Retinal pigment epithelial cell (primary cell): ENCODE measurements at places on chromosomes 5 and 9.

GRCh38 chr5:38697013-38697412 lies 140.6 kb upstream of the LIFR start:
- peak; percentile 27 for DNase-seq

DNA sequence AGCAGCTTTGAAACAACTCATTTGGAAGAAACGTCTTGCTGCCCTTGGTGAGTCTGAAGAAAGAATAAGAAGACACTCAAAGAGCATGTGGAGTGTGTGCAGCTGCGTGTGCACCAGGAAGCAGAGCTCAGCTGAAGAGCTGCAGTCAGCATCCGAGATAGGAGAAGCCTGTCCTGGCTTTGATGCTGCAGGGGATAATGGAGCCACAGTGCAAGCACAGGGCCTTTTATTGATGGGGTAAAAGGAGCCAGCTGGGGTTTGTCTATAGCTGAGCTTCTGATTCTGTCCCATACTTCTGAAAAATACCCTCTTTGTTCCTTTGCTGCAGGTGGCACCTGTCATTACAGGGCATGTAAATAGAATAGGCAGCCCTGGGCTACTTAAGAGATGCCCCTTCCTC lies 375.7 kb upstream of the ZNF462 start:
- no peak for DNase-seq

- DNase-seq = no peak
Measured at GRCh38 chr9:90070056-90070455, 465.2 kb downstream of the GADD45G start.

GRCh38 chr5:139461176-139461575 lies 1.4 kb downstream of the ECSCR start:
- no peak for DNase-seq

GRCh38 chr5:59180515-59180914 lies 597.6 kb downstream of the RAB3C start:
- DNase-seq = no peak

DNA sequence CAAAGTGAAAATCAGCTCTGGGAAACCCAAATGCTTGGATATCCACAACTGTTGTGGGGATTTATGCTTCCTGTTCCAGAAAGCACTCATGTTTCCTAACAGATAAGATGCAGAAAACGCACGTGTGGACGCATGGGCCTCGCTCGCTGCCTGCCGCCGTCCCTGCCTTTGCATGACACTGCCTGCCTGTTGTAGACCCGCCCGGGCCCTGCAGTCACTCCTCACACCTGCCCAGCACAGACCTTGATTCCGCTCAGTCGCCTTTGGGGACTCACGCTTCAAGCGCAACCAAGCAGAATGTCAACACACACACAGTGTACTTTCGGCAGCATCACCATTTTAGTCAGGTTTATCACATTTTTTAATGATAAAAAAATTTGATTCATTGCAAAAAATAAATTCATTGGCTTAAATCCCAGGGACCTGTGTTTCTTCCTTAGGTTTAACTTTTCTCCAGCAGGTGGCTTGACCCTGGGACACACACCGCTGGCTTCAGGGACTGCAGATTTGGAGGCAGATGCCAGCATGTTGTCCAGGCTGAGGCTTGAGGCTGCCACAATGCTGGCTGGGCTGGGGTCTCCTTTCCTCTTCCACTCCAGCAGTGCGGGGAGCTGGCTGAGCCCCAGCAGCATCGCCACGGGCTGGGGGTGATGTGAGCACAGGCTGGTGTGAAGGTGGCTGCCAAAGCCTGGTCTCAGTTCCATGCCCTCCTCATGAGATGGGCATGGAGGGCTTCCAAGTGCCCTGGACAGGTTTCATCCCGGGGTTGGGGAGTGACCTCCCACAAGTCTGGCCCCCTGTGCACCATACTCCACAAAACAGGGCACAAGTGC lies 416.9 kb upstream of the IRX4 start:
- no peak for DNase-seq

GRCh38 chr9:95477441-95477840 lies 39.3 kb downstream of the PTCH1 start:
- DNase-seq = no peak

DNA sequence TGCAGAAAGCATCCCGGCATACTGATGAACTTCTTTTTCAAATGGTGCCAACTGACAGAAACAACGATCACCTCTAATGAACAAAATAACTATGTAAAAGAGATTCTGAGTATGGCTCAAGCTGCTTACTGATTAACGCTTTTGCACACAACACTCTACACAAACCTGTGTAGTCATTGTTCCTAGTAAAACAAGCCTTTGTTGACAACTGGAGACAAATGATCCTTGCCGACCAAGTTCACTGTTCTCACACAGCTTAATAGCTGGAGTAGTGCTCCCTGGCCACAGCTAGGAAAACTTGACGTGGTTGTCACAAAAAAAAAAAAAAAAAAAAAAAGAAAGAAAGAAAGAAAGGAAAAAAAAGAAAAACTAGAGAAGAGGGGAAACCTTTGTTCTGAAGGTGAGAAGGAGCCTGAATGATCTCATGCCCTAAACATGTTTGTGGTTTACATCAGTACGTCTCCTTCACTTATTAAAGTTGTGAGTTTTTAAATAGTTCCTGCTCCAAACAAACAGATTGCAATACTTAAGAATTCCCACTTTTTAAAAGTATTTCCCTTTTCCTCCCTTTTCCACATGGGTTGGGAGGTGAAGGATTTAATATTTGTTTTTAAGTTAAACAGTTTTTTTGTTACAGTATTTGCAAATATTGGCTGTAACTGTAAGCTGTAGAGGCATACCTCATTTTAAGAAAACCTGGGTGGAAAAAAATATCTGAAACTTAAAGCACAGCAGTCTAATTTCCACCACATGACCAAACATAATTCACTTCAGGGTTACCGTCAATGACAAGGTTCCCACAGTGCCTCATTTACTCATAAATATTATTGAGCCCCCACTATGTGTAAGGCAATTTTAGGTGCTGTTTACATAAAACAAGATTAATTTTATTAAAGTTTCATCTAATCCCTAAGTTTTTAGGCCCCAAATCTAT lies 63.7 kb downstream of the GLIS3 start:
- DNase-seq = peak; percentile 91

DNA sequence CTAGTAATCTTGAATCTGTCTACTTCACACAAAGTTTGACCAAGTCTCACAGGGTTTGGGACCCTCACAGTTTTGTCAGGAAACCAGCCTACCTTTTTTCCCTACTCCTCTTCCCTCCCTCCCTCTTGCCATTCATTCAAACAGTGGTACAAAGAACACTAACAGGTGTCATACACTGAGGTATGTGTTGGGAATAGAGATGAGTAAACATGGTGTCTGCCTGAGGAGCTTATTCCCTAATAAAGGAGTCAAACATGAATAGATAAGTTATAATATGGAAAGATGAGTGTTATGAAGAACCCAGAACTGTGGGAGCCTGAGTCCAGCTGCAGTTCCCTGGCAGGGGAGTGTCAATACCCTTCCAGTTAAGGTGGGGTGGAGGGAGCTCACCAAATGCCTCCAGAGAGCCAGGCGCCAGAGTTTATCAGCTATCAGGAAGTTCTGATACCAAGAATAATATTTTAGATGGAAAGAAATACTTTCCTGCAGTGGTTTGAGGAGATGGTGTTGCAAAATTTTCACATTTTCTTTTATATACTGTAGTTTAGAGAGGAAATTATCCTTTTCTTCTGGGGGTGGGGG lies 183.4 kb upstream of the NR3C1 start:
- DNase-seq = no peak

GRCh38 chr9:134516464-134516863 lies 125.1 kb upstream of the COL5A1 start:
- no peak for DNase-seq

DNA sequence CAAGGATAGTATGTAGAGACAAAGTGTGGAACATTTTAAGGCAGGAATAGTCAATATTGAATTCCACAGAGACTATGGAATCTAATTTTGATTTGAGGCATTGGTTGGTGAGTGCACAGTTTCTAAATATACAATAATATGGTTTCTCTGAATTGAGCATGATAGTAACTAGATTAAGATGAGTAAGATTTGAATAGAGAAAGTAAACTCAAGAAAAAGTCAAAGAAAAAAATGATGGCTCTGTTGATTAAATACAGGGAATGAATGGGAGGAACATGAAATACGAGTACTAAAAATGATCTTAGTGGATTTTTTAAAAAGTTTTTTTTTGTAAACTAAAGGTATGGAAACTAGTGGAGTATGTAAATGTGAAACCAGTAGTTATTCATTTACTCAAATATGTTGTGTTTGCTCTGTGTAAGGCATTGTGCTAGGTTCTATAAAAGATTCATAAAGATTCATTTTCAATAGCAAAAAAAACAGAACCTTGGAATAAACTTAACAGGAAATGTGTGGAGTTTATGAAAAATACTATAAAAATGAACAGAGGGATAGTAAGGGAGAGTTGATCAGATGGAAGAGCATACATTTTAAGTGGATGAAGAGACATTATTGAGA lies 101.2 kb downstream of the ZCCHC7 start:
- no peak for DNase-seq

DNA sequence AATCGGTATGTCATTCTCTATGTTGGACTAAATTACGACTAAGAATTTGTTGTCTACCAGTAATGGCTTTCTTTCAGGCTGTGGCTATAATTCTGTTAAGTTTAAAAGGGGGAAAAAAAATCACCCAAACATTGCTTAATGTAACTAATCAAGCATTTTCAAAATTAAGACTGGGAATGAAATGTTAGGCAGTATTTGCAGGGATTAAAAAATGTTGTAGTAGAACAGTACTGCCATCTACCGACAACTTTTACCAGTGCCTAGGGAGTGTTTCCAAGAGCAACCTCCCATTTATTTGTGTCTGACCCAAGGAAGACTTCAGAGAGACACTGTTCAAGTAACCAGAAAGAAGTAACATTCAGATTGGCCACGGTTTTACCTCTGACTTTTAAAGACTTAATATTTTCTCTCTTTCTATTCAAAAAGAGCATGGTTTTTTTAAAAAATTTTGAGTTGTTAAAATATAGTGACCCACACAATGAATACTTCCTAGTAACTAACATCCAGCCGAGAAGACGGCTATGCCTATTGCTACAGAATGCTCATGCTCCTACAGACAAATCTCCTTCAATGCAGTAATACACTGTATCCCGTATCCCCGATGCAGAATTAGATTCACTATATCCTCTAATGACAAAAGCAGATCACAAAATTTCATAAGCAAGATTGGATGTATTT lies 92.4 kb downstream of the ARL15 start:
- peak; percentile 21 for DNase-seq

DNA sequence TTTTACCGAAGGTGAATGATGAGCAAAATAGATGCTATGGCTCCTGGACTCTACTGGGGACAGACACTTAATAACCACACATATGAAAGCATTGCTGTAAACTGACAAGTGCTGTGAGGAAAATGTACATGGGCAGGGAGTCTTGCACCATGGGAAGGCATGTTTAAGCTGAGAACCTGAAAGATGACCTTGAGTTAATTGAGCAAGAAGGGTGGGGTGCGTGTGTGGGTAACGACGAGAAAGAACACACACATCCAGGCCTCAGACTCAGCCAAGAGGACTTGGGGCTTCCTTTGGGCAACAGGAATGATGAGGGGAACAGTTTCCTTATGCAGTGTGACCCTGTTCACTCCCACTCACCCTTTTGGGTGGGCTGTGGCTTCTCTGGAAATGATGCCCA lies 73.1 kb downstream of the HSPA4 start:
- DNase-seq = no peak

- no peak for DNase-seq
Measured at GRCh38 chr9:1431461-1431860, 381.3 kb downstream of the DMRT2 start.

- peak; percentile 49 for DNase-seq
Measured at GRCh38 chr9:87640385-87640795, 85.5 kb upstream of the CTSL start.

DNA sequence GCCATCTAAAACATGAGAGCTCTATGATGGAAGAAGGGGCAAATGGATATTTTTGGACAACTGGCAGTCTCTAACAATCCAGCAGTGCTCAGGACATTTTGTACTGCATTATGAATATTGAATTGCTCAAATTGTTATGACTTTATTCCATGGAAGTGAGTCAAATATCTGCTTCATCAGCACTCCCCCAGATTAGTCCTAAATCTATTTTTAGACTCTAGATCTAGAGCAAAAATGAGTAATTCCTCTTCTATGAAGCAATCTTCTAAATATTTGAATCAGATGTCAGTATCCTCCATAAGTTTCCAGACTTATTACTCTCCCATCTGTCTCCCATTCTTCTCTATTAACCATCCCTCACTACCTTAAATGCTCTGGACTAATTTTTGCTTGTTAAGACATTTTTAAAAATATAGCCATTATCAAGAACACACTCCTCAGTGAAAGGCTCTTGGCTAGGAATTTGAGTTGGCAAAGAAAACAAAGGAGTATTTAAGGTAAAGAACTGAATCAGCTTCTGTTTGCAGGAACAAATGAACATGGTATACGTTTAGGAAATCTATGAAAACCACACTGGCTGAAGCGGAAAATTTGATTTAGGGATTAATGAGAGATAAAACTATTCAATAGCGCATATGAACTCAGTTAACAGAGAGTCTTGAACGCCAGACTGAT lies 300.9 kb downstream of the MCTP1 start:
- DNase-seq = peak; percentile 57

GRCh38 chr5:72788866-72789505 lies 27.5 kb upstream of the TNPO1 start:
- no peak for DNase-seq

DNA sequence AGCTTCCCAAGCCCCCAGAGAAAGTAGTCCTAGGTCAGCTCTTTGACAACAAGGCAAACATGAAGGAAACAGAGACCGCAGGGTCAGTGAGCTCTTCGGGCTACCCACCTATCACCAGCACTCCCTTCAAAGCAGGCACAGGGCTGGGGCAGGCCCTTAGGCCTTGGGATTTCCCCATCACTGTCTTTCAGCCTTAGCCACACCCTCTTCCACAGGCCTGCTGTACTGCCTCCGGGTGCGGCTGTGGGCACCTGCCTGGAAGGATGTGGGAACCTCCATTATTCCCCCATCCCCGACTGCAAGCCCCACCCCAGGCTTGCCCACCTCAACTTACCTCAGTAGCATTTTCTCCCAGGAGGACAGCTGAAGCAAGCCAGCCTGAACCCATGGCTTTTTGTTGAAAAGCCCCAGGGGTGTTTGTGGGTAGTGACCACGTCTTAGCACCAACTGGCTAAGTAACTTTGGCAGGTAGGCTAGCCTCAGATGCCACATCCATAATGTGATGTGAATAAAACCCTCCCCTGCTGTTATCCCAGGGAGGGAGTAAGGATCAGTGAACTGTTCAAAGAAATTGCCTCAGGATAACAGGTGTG lies 100.2 kb downstream of the PIK3R1 start:
- no peak for DNase-seq

GRCh38 chr5:102711525-102712385 lies 43.4 kb upstream of the PAM start:
- DNase-seq = no peak

- DNase-seq = no peak
Measured at GRCh38 chr9:19074836-19075235, 25.6 kb downstream of the RRAGA start.

GRCh38 chr5:34576891-34577666 lies 79.0 kb upstream of the RAI14 start:
- no peak for DNase-seq

GRCh38 chr9:126421567-126422428 lies 95.2 kb downstream of the MVB12B start:
- no peak for DNase-seq

- DNase-seq = no peak
Measured at GRCh38 chr9:112809906-112810305, 59.3 kb downstream of the SNX30 start.

- no peak for DNase-seq
Measured at GRCh38 chr5:134051305-134051704, 46.5 kb upstream of the VDAC1 start.

- no peak for DNase-seq
Measured at GRCh38 chr9:97480749-97481148, 20.7 kb upstream of the TMOD1 start.
